Stimulated activated CD4-positive, alpha-beta T cell treated with anti-CD3 and anti-CD28 coated beads, Interleukin-1b, Interleukin-23, amount 100 ng/mL, for 24 hours (primary cell): ENCODE measurements at places on chromosomes 11 and 22.

DNA sequence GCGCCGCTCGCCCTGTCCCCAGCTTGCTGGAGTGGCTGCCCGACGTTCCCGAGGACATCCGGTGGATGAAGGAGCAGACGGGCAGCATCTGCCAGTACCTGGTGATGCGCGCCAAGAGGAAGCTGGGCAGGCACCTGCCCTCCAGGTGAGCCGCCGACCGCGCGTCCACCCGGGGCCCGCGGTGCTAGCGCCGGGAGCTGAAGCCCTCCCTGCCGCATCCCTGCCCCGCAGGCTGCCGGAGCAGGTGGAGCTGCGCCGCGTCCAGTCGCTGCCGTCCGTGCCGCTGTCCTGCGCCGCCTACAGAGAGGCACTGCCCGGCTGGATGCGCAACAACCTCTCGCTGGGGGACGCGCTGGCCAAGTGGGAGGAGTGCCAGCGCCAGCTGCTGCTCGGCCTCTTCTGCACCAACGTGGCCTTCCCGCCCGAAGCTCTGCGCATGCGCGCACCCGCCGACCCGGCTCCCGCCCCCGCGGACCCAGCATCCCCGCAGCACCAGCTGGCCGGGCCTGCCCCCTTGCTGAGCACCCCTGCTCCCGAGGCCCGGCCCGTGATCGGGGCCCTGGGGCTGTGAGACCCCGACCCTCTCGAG is 3.3 kb upstream of the CRACR2B start:
- DNase-seq: no peak

- DNase-seq: no peak
These were observed 5.2 kb downstream of the BET1L start for GRCh38 chr11:201966-202365.

GRCh38 chr11:64542172-64543125 is 48.6 kb upstream of the SLC22A12 start:
- DNase-seq: no peak

GRCh38 chr11:2270322-2271076 is at the start of gene ASCL2:
Gene ASCL2 (minus strand): TSS chr11:2270588. CDS start chr11:2270332, 256 bp downstream.
- no peak for DNase-seq

DNA sequence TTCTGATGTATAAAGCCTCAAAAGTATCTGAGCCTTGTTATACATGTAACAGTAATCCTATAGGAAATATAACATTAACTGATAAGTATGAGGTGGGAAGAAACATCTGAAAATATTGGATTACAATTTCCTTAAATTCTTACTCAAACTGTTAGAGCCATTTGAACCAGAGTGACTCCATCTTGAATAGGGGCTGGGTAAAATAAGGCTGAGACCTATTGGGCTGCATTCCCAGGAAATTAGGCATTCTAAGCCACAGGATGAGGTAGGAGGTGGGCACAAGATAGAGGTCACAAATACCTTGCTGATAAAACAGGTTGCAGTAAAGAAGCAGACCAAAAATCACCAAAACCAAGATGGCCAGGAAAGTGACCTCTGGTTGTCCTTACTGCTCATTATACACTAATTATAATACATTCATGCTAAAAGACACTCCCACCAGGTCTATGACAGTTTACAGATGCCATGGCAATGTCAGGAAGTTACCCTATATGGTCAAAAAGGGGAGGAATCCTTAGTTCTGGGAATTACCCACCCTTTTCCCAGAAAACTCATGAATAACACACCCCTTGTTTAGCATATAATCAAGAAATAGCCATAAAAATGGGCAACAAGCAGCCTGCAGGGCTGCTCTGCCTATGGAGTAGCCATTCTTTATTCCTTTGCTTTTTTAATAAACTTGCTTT is 114.9 kb downstream of the PGR start:
- DNase-seq: no peak

GRCh38 chr11:113083571-113083970 is 122.4 kb downstream of the NCAM1 start:
- DNase-seq: no peak

GRCh38 chr22:44351685-44352377 is 39.1 kb upstream of the SHISAL1 start:
- no peak for DNase-seq

GRCh38 chr11:2459016-2459725 is 14.4 kb downstream of the KCNQ1 start:
- no peak for DNase-seq

DNA sequence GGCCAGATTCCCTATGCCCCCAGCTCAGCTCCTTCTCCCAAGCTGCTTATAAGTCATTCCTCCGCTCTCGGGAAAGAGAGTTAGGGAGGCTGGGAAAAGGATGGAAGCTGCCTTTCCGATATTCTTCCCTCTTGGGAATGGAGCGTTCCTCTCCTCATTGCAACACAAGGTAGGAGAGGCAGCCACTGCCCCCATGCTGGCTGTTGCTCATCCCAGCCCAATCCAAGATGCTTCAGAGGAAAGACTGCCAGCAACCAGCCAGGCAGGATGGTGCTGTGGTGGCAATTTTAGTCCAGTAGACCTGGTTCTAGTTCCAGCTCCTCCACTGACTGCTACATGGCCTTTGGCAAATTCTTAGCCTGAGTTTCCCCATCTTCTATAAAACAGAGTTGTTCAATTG is 13.7 kb upstream of the C11orf96 start:
- no peak for DNase-seq

- no peak for DNase-seq
These were observed 1.5 kb downstream of the GALNT18 start for GRCh38 chr11:11620173-11620920.

- DNase-seq: no peak
These were observed 234.3 kb upstream of the NARS2 start for GRCh38 chr11:78808923-78809322.

GRCh38 chr11:762421-763072 is 14.7 kb downstream of the GATD1 start:
- no peak for DNase-seq

DNA sequence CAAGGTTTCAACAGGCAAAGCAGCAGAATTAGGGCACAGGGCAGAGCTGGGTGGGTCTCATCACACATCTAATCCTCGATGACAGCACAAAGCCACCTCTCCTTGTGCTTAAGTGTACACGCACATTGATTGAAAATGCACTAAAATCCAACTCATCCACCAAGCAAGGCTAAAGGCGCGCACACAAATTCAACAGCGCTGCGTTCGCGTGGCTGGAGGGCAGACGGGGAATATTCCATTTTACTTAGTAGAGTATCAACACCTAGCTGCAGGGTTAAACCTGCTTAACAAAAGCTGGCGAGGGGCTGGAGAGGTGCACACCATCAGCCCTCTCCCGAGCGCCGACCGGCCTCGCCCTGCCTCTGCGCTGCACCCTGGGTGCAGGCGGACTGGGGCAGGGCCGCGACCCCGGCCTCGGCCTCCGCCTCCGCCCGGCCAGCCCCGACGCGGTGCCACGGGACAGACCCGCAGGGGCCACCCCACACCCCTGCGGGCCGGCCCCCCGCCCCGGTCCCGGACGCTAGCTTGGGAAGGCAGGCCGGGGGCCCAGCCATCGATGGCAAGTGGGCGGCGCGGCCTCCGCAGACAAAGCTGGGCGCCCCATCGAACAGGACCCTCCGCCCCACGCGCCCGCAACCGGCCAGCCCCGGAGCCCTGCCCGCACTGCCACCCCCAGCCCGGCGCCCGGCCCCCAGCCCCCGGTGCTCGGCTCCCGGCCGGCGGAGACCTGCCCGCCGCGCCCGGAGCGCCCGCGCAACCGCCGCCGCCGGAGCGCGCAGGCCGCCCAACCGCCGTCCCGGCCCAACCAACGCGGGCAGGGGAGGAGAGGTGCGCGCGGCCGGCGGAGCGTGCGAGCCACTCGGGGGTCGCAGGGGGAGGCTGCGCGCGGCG is 929 bp downstream of the PRDM10 start:
- DNase-seq: no peak

DNA sequence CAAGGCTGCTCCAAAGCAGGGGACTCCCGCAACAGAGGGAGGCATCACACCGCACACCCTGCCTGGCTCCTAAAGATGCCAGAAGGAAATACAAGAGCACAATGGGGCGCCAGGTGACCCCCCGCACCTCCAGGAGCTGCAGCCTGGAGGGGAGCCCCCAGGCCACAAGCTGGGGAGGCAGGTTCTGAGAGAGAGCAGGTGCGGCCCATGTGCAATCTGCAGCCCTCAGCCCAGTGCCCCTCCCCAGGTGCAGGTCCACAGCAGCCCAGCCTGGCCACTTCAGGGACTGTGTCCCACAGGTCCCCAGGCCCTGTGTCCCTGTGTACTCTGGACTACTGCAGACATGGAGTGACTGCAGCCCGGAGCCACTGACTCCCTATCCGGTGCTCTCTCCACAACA is 13.1 kb downstream of the WNT7B start:
- no peak for DNase-seq

- DNase-seq: no peak
These were observed 20.4 kb upstream of the LYVE1 start for GRCh38 chr11:10588904-10589303.

DNA sequence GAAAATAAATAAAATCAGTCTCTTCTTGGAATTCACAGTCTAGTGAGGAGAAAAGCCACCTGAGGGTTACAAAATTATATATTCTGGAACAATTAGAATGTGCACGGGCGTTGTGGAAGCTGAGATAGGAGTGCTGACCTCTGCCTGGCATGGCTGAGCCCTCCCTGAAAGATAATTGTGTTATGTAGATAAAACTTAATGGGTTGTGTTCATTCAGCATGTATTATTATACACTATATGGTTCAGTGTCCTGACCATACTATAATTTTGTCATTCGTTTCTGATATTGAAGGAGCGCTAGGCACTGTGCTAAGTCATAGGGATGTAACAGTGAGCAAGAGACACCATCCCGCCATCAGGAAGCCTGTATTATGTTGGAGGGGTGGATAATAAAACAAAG is 3.7 kb downstream of the ACAT1 start:
- DNase-seq: no peak

DNA sequence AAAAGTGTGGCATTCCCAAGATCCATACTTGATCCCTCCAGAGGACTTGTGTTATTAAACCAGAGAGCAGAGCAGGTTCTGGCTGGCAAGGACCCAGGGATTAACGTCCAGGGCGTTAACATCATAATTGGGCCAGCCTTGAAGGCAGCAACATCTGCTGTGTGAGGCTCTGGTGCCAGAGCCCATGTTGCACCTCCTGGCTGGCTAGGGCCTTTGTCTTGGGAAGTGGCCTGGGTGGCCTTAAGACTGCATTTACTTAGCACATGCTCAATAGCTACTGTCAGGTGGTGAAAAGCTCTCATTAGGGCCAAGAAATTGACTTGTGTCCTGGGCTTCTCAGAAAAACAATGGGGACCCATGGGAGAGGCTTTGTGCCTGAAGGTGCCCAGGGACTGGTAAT is 66.6 kb downstream of the CACNG2 start:
- DNase-seq: no peak

DNA sequence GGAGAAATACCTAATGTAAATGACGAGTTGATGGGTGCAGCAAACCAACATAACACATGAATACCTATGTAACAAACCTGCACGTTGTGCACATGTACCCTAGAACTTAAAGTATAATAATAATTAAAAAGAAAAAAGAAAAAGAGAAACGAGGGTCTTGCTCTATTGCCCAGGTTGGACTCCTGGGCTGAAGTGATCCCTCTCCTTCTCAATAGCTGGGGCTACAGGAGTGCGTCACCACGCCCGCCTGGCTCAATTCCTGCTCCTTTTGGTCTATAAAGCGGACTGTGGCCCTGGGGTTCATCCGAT is 521 bp upstream of the PTS start:
- no peak for DNase-seq

GRCh38 chr22:23774922-23775436 is 2.3 kb downstream of the MMP11 start:
- DNase-seq: no peak

DNA sequence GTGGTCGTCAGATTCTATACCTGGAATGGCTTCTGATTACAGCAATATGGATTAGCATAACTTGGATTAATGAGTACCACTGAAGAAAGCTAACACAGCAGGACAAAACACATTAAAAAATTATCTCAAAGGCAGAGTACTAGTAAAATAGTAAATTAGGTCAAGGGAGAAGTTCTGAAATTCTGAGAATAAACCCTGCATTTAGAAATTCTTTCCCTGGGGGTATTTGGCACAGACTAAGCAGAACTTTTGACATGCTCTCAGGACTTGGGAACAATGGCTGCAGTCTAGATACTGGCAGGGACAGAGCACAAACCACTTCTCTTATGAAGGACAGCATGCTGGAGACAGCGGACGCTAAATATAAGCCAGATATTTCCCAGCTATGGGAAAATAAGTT is 85.6 kb upstream of the GRIA4 start:
- DNase-seq: no peak

- DNase-seq: no peak
These were observed 796.3 kb upstream of the ANO3 start for GRCh38 chr11:25535467-25536272.

DNA sequence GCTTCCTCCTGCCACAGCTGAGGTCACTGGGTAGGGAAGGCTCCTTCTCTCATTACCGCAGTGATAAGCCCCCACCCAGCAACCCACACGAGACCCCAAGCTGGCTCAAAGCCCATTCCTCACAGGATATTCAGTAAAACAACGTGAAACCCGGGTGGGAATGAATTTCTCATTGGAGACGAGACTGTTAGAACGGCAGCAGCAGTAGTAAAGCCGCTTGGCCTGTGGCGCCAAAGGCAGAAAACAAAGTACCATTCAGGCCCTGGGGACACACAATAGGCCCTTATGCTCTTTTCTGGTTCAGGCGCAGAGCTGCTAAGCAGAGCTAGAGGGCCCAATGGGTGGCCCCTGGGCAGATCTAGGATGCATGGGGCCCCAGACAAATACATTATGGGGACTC is 45.3 kb downstream of the PC start:
- DNase-seq: no peak

DNA sequence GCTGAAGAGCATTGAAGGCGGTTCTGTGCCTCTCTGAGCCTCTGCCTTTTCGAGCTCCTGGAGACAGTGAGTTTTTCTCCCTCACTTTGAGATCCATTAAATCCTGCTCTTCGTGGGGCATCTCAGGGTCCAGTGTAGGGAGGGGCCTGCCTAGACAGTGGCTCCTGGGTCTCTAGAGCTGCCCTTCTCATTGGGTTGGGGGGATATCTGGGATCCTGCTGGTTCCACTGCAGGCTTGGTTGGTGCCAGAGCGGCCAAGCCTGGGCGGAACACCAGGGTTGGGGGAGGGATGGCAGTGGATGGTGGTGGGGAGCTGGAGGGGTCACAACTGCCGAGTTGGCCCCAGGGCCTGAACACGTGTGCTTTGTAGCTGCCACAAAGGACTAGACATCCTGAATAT is 52.2 kb upstream of the CARS1 start:
- DNase-seq: no peak

- no peak for DNase-seq
These were observed 94.5 kb downstream of the ME3 start for GRCh38 chr11:86577644-86578636.
